ENCODE measurements at places on chromosomes 6 and 20.

DNA sequence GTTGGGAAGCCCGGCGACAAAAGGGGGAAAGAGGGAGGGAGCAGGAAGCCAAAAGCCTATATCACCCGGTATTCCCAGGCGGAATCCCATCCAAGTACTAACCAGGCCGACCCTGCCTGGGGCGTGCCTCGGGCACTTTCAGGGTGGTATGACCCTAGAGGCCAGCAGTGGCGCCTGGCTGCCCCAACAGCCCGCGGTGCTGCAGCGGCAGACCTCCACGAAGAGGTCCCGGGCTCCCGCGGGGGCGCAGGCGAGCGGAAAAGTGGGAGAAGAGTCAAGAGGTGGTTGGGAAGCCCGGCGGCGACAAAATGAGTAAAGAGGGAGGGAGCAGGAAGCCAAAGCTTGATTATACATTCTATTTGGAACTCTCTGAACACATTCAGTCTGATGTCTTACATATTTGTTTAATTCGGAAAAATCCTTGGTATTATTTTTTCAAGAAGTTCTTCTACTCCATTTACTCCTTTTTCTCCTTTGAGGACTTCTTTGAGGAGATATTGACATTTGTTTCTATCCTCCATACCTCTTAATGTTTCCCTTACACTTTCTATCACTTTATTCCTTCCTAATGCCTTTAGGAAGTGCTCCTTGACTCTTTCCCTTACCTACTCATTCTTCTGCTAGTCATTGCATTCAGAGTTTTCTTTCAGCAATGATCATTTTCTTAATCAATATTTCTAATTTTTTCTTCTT is 11.5 kb downstream of the TREML4 start:
- DNase-seq, result no peak

GRCh38 chr6:27812805-27813492 is 99.2 kb downstream of the OR2B2 start:
- no peak for DNase-seq

- DNase-seq, result no peak
Measured at GRCh38 chr6:106199331-106199730, 113.2 kb downstream of the PRDM1 start.

- DNase-seq, result no peak
Measured at GRCh38 chr6:50249493-50249892, 199.8 kb upstream of the DEFB112 start.

- DNase-seq, result no peak
Measured at GRCh38 chr6:51842061-51842803, 245.2 kb downstream of the PKHD1 start.

- DNase-seq, result no peak
Measured at GRCh38 chr6:24492475-24492874, 2.3 kb upstream of the ALDH5A1 start.

Measured in activated CD4-positive, alpha-beta T cell treated with anti-CD3 and anti-CD28 coated beads for 4 hours (primary cell).